Lower leg skin (tissue), 4 donors: ENCODE measurements at places on chromosomes 2 and 18. TPM values are rescaled to one million over a fixed set of nuclear protein-coding genes. Genes with fewer than 3 reads are reported as not detected.
A peak's percentile ranks its signal among the peaks of the same experiment; 100 is the strongest.

The MOCOS gene
- 5.8 TPM for total RNA-seq

The ESPNL gene
- 0.29 TPM for total RNA-seq

The ANKRD62 gene
- total RNA-seq = not detected

The BOK gene
- total RNA-seq = 59.9 TPM

The ANKRD29 gene
- 4.4 TPM for total RNA-seq

The FSHR gene
- not detected for total RNA-seq

The CDH2 gene
- total RNA-seq = 0.95 TPM

The TSGA10 gene
- total RNA-seq = 9.1 TPM

The TRAPPC8 gene
- 49.8 TPM for total RNA-seq

The C2orf92 gene
- total RNA-seq = 8.4 TPM

DNA sequence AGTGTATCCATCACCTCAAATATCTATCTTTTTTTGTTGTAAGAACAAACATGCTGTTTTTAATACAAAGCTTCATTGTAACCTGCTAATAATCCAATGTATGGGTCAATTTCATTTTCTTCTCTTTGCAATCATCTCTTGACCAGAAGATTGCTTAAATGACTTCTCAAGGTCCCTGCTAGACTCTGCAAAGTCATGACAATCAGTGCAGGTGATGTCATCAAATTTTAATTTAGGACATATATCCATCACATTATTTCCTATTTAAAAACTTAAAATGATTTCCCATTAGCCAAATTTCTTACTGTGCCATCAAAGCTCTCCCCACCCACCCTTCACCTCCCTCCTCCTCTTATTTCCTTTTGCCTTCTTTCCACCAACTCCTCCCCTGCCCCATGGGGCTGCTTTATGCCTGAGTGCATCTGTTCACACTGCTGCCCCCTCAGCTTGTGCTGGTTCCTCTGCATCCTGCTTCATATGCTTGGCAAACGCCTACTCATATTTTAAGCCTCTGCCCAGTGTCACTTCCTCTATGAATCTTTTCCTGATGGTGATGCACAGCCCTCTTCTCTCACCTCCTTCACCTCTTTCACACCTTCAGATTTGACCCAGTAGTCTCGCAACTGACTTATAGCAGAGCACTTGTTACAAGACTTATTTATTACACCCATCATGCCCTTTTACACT, 20.3 kb downstream of the PLEK start:
- no peak for DNase-seq

- DNase-seq = peak; percentile 88
These were observed 214.1 kb upstream of the COPS8 start for GRCh38 chr2:236871500-236872001.

DNA sequence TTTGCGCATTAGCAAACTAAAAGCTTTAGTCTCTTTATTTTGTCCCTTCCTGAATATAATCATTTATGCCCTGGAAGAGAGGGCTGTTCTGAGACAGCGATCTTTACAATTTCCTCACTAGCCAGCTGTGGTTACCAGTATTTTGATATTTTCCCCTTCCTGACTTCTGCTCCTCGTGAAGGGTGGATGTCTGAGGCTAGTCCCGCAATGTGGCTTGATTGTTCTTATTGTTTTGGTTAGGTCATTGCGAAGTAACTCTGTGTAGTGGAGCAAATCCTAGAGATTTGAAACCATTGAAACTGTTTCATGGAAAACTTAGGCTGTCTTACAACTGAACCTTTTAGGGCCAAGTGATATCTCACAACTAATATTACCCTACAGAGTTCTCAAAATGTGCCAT, 2.4 kb downstream of the MRPL33 start:
- no peak for DNase-seq

DNA sequence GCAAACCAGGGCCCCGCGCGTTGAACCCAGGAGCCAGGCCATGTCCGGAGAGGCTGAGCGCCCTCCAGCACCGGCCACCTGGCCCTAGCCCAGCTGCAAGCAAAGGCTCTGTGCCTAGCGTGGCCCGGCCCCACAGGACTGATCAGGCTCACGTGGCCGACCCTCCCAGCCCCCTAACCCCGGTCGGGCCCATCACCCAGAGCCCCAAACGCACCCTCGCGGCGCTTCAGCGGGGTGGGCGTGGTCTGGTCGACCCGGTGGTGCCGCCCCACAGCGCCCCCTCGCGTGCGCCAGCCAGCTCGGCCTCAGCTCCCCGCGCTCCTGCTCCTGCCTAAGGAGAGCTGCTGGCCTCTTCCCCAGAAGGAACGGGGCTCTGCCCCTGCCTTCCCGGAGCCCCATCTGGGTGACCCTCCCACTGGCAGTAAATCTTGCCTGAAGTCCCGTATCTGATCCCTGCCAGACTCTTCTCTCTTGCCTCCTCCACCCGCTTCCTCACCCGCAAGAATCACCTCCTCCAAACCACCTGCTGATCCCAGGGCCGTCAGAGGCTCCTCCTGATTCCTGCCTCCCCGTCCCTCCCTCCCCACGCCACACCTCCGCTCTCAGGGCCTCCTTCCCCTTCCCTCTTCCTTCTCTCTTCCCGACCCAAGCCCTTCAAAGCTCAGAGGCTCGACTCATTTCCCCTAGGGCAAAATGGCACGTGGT, 12.3 kb upstream of the TEX51 start:
- DNase-seq = peak; percentile 85

DNA sequence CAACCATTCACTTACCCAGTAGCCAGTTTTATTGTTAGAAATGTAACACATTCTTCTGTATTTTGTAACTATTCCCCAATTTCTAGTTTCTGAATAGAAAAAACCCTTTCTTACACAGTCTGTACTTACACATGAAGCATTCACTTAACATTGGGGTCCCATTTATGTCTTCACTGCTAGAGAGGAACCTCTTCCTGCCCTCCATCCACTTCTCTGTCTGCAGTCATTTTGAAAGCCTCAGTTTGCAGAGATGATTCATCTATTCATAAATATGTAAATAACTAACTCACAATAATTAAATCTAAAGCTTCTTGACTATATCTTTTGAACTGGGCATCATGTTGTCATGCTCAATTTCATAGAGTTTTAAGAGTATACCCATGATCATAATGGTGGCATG, 55.9 kb downstream of the ZRANB3 start:
- no peak for DNase-seq

DNA sequence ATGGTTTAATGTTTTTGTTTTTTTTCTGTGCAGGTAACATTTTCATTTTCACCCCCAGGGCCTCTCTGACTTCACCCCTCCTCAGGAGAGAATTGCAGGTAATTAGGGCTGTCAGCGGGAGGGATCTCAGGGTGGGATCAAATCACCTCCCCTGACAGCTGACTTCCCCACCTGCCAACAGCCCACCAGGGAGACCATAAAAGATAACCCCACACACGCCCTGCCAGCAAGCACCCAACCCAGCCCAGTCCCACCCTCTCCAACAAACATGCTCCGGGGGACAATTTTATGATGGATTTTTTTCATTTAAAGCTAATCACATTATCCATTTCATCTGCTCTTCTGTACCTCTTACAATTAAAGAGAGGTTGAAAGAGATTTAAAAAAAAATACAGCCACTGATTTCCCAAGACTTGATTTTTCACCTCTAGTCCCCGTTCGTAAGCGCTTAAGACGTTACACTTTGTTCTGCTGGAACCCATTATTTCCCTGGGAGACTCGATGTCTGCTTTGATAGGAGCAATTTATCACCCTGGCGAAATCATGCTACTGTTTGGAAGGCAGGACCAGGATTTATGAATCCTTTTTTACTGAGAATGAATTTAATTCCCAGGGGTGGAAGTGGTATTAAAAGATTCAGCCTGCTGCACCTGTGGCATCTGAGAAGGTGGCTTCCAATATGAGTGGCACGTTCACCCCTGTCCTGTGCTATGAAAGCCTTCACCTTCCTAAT, 232.9 kb upstream of the ID2 start:
- no peak for DNase-seq

- DNase-seq = no peak
These were observed 156.6 kb upstream of the ETAA1 start for GRCh38 chr2:67240507-67240906.
